CD4-positive, alpha-beta T cell treated with Interleukin-17A for 1 hour (primary cell): ENCODE measurements at places on chromosomes 16 and 17.
A peak's percentile ranks its signal among the peaks of the same experiment; 100 is the strongest.

- peak; percentile 16 for DNase-seq
Measured at GRCh38 chr17:2943981-2944380, 119.4 kb downstream of the OR1D5 start.

GRCh38 chr17:8792646-8793045 is 6.5 kb downstream of the MFSD6L start:
- DNase-seq, result no peak

- DNase-seq, result no peak
Measured at GRCh38 chr17:78125976-78126894, 2.3 kb downstream of the TMC6 start.

- no peak for DNase-seq
Measured at GRCh38 chr16:15973421-15973820, 24.0 kb downstream of the ABCC1 start.

DNA sequence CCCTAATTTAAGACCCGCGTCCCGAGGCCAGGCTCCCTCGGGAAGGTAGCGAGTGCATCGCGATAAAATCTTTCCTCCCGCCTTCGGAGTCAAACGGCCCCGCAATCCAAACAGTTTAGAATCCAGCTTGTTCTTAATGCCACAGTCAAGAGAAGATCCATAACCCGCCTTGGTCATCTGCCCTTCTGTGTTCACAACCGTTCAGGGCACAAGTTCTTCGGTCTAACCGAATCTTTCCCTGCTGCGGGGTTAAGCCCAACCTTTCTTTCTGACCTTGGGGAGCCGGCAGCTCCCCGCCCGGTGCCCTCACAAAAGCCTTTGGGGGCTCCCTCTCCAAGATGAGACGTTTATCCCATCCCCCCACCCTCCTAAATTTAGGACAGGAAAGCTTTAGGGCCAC is 30.3 kb downstream of the CPSF4L start:
- DNase-seq, result no peak

DNA sequence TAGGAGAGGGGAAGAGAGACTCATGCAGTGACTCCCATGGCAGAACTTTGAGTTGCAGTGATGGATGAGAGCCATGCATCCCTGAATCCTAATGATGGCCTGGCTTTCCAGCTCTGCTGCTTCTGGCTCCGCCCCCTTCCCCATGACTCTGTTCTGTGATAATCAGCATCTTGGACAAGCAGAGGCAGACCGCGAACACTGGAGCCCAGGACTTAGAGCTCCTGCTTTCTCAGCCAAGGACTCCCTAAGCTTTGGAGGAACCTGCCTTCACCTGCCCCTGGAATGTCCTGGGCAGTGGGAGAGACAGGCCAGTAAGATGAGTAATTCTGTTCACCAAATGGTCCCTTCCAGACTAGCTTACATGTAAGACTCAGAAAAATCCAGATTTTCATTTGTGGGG is 12.5 kb downstream of the CCDC92B start:
- DNase-seq, result no peak

- no peak for DNase-seq
Measured at GRCh38 chr17:18008496-18009268, 30.3 kb downstream of the ATPAF2 start.

- no peak for DNase-seq
Measured at GRCh38 chr16:77680496-77680895, 41.8 kb upstream of the NUDT7 start.

DNA sequence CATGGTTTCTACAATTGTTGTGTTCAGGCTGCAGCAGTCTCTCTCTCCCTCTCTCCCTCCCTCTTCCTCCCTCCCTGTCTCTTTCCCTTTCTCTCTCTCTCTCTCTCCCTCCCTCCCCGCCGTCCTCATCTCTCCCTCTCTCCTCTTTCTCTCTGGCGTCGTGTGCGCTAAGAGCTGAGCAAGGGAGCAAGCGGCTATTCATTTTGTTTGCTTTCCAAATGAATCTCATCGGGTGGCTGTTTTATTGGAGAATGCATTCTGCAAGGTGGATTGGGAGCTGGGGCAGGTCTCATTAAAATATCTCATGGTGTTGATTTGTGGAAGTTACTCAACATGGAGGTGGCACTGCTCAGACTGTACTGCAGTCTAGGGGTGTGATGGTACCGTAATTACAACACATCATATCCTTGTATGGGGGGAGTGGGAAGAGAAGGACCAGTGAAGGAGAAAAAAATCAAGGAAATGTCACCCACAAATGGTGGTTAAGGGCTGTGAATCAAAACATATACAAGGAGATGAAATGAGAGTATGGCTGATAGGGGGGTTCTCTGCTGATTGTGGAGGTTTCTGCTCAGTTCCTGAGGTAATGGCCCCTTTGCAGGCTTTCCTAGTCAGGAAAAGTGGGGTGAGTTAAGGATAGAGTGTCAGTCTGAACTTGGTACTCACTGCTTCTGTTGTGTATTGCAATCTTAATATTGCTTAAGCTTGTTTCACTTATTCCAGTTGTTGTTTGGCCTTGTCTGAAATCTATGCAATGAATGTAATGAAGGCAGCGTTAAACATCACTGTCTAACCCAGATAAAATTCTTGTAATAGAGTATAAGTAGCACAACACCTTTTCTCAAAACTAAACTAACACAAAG is 2.7 kb downstream of the MSL1 start:
- no peak for DNase-seq

DNA sequence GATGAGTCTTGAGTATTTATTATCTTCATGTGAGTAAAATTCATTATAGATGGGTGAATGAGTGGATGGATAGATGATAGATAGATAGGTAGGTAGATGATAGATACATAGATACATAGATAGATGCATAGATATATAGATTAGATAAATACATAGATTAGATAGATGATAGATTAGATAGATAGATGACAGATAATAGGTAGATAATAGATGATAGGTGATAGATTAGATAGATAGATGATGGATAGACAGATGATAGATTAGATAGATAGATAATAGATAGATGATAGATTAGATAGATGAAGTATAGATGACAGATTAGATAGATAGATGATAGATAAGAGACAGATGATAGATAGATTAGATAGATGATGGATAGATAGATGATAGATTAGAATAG is 21.8 kb upstream of the WFIKKN2 start:
- no peak for DNase-seq

DNA sequence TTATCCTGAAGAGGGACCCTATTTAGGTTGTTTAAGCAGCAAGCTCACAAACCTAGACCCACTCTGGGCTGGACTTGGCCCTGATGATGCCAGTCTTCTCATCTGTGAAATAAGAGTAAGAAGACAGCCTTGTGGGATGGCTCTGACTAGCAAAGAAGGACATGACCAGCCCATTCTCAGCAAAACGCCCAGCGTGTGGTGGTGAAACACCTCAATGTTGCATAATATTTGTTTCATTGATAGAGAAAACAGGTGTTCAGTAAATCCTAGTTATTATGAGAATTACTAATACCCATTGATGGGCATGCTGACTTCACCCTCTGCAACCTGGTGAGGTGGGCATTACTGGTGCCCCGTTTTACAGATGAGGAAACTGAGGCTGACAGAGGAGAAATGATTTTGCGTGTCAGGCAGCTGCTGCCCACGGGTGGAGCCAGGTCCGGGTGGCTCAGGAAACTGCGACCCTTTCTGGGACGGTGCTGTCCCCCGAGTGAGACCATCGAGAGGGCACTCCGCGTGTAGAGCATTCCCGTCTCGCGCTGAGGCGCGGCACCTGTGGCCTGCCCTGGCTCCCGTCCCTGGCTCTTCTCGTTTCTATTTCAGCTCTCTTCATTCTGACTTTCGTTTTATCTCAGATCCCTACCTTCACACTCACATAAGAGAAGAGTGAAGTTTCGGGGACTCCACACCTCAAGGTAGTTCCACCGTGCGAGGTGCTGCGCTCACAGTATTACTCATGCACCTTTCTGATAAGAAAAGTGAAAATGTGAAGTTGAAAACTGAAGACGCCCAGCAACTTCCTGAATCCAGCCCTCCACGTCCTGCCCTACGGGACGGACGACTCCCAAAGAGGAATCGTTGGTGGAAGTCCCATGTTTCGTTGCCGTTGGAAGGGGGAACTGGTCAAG is 48.5 kb downstream of the IRF8 start:
- peak; percentile 30 for DNase-seq

DNA sequence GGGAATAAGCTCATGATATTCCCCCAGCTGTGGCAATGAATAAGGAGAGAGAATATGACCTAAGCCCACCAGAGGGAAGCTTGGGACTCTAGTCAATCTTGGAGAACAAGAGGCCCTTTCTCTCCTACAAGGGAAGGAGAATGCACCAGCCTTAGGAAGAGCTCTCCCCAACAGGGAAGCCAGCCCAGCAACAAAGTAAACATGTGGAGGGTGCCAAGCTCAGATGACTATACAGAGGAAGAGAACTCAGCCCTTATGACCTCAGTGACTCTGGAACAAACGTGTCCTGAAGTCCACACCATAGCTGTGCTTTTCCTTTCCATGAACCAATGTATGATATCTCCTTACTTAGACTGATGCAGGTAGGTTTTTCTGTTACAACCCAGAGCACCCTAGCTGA is 219.7 kb downstream of the GSG1L start:
- DNase-seq, result no peak

GRCh38 chr16:80665356-80665755 is 124.6 kb downstream of the DYNLRB2 start:
- no peak for DNase-seq

DNA sequence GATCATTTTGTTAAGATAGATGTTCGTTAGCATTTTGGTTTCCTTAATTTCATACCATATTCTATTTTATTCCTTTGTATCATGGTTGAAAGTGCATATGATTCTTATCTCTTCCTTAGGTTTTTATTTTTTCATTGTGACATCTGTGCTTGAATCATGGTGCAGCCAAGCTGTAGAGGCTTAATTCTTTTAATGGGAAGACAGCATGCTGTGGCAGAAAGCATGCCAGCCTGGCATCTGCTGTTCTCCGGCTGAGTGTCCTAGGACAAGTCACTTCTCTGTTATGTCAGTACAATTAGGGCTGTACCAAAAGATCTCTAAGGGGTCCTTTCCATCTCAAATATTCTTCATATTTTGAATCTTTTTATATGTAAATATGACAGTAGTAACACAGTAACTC is 68.5 kb upstream of the PMFBP1 start:
- DNase-seq, result no peak

DNA sequence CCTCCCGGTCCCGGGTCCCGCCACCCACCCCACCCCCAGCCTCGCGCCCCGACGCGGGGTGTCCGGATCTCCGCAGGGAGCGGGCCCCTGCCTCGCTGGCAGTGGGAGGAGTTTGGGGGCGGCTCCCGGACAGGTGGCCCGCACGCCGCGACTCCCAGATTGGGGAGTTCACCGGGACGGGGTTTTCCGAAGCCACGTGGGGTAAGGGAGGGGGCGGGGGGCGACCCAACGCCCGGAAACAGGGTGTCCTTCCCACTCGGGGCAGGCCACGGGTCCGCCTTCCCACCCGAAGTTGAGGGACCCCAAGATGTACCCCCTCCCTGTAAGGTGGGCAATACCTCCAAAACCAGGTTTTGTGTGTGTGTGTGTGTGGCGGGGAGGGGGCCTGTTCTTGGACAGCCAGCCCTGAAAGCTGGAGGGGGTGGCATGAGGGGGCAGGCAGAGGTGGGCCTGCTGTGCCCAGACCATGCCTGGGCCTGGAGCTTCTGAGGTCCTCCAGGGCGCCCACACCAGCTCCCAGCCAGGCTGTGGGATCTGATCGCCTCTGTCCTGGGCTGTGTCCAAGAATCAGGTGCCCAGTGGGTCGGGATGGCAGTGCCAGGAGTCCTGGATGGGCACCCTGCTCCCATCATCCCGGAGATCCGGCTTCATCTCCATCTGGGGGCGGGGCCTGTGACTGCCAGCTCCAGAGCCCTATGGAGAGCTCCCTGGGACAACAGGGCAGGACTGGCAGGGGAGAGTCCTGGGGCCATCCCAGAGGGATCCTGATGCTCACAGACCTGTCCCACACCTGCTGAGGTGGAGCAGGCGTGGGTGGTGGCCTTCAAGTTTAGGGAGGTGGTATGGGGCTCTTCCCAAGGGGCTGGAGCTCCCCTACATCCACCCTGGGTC is 767 bp downstream of the SYNGR2 start:
- DNase-seq, result peak; percentile 79

- no peak for DNase-seq
Measured at GRCh38 chr16:66260522-66261254, 105.8 kb upstream of the CDH5 start.
